ENCODE measurements at places on chromosomes 13 and 19.

- DNase-seq: no peak
Measured at GRCh38 chr19:31211088-31211487, 138.1 kb downstream of the TSHZ3 start.

DNA sequence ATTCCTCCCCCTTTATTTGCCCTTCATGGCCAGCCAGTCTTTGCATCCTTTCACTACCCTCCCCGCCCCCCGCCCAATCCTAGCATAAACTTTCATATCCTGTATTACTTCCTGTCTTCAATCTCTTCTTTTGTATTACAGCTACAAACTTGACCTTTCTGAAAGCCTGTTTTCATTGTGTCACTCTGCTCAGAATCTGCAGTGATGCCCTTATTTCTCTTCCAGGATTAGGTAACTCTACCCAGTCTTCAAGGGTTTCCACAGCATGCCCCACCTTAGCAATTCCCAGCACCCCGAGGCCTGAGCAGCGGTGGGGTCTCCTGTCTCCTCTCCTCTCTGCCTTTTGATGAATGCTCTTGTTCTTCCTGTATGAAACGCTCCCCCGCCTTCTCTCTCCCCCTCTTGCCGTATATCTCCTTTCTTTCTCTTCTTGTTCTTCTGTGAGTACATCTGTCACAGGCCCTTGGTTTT, 145.6 kb downstream of the SHISA2 start:
- no peak for DNase-seq

GRCh38 chr13:21256351-21256761, 79.9 kb downstream of the MRPL57 start:
- no peak for DNase-seq

DNA sequence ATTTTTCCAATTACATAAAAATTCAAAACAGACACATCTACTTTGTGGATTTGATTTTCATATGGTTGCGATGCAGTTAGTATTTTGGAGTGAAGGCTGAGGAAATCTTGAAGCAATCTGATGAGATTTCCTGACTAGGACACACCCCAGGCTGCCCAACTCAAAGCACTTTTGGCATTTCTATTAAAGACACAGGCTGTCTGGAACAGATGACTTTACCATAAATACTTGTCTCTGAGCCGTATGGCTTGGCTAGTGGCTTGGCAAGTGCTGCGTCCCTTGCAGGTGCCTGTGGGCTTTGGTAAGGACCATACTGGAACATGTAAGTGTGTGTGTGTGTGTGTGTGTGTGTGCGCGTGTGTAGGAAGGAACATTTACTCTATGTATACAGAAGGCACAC, 218.8 kb downstream of the FGF9 start:
- no peak for DNase-seq

DNA sequence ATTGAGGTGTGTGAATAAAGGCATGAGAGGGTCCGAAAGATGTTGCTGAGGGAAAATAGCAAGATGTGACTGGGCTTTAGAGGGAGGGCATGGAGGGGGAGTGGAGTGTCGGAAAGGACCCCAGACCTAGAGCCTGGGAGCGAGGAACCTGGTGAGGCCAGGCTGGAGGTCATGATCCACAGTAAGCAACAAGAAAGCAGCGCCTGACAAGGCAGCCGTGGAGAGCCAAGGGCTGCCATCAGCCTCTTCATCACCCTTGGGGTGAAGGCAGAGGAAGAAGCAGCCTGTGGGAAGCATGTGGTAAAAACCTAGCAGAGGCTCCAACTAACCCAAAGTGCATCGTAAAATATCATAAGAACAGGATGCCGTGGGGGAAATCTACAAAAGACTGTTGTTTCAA, 162.8 kb upstream of the SOX1 start:
- no peak for DNase-seq

DNA sequence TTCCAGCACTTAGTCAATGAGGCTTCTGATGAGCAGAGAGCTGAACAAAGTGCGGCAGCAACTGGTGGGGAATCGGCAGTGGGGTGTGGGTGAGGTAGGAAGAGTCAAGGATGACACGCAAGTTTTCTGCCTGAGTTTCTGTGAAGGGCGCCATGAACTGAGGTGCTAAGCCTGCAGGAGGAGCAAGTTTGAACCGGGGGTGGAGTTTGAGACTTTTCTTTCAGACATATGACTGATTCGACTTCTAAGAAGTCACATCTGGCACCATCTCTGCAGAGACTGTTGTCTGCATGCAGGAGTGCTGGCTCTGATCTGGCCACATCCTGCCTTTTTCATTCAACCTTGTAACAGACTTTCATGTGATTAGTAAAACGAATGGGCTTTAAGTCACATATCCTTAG, 14.8 kb upstream of the GPI start:
- no peak for DNase-seq

DNA sequence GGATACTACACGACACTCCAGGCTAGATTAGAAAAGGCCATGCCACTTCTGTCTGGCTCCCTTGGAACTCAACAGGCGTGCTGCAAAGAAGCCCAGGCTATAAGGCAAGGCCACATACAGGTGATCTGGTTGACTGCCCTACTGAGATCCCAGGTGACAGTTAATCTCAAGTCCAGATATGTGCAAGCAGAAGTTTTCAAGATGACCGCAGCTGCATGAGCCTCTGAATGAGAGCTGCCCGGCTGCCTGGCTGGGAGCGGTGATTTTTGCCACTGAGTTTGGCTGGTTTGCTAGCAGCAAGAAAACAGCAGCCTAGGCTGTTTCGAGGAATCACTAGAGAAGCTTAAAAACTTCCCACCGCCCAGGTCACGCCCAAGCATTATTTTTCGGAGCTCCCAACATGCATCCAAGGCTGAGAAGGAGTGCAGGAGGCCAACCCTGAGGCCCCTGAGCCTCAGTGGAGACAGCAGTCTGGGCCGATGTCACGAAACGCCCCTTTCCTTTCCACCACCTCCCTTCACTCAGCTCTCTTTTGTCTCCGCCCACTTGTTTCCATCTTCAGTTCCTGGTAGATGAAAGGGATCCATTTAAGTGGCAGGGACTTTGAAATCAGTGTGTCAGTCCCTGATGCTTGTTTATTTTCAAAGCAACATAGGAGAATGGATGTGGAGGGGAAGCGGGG, 14.0 kb upstream of the URI1 start:
- DNase-seq: no peak

GRCh38 chr13:112791663-112792440, 102.0 kb downstream of the ATP11A start:
- DNase-seq: no peak

GRCh38 chr13:104473936-104474335, 1407.7 kb upstream of the SLC10A2 start:
- peak; percentile 49 for DNase-seq

DNA sequence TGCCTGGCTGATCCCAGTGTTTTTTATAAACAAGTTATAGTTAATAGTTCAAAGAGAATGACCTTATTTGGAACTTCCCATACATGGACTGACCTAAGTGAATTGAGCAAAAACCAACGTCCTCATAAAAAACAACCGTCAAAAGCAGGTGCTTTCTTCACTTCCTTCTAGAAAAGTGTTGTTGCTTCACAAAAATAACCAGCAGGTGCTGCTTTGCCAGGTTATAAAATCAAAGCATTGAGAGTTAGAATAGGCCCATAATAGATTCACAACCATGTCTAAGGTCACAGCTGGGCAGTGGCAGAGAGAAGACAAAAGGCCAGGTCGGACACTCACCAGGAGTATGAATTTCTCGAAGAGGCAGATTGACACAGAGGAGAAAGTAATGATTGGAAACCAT, 9.5 kb downstream of the RUBCNL start:
- DNase-seq: no peak

DNA sequence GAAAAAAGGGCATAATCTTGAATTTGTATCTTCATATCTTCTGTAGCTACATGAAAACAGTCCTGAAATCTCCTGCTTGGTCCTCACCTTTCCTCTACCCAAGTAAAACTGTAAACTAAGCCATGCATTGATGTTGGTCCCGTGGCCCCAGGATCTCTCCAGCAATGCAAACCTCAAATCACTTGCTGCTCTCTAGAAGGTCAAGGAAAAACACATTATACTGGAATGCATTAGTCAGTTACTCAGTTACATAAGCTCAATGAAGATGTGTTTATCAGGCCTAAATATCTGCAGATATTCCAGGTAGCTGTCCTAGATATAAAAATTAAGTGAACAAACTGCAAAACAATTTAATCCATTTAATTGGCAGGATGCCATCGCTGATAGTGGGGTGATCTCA, 261.8 kb downstream of the ABCC4 start:
- no peak for DNase-seq

GRCh38 chr13:34034411-34034810, 216.5 kb downstream of the RFC3 start:
- no peak for DNase-seq

- DNase-seq: no peak
Measured at GRCh38 chr19:19816679-19817078, 4.9 kb downstream of the ZNF506 start.

DNA sequence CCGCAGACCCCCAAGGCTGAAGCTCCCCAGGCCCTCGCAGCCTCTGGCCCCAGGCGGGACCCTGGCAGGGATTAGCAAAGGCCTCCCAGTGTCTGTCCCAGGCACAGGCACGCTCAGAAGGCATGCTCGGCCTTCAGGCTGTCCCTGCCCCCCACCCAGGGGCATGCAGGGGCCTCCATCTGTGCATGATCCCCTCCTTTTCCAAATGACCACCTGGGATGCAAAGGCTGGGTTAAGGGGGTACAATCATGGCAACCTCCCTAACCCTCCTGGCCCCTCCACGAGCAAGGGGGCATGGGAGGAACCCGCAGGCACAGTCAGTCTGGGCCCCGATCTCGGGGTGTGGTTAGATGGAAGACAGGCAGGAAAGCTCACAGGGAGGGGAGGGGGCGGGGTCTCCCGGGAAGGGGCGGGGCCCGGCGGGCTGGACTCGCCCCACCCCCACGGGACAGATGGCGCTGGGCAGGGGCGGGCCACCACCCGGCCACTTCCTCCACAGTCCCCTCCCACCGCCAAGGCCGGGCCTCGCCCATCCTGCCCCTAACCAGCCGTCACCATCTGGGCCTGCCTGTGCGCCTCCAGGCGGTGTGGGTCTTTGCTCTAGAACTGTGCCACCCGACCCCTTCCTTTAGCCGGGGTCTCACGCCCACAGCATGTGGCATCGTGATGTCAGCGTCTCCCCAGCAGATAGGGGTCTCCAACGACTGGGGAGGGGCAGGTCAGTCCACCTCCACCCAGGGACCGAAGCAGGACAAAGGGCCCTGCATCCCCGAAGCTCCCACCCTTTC, 7.0 kb upstream of the REXO1 start:
- DNase-seq: peak; percentile 83

Measured in astrocyte of the hippocampus (primary cell).